Naive thymus-derived CD4-positive, alpha-beta T cell (primary cell): ENCODE measurements at places on chromosomes 3 and 15.

GRCh38 chr3:9141928-9142289 lies 107.5 kb downstream of the SRGAP3 start:
- no peaks in the 10 kb centered on the region for H3K4me1 ChIP-seq
- no peaks in the 10 kb centered on the region for H3K27me3 ChIP-seq
- H3K27ac ChIP-seq: no peak overlapping the region
- H3K36me3 ChIP-seq: no peaks in the 10 kb centered on the region
- no peak overlapping the region for H3K4me3 ChIP-seq
- no peak for DNase-seq

DNA sequence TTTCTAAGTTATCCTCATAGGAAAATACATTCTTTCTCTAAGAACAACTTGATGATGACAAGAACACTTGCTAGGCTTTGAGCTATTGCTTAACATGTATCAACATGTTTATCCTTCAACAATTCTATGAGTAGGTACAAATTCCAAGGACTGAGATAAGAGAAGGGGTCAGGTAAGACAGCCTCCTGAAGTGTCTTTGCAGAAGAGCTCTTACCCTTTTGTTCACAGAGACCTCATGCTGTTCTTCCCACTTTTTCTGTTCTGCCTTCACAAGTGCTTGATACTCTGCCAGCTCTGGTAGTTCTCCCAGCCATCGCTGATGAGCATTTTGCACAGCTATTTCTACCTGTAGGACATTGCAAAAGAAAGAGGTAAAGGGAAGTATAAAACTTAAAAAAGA lies 50.9 kb downstream of the CEP152 start:
- no peaks in the 10 kb centered on the region for H3K4me1 ChIP-seq
- DNase-seq: no peak
- no peaks in the 10 kb centered on the region for H3K36me3 ChIP-seq
- H3K27ac ChIP-seq: no peak overlapping the region
- H3K27me3 ChIP-seq: no peaks in the 10 kb centered on the region

DNA sequence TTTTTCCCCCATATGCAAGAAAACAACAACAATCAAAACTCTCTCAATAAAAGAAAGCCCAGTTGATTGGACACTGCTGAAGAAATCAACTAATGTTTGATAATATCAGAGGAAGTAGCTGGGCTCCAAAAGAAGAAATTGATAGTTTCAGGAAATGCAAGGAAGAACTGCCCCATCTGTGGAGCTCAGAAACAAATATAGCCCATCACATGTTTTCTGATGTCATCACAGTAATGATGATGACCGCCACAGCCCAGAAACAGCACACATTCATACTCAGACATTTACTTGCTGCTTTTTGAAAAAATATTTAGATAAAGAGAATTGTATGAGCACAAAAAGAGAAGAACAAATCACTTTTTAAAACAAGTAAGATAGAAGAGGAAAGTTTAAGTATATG lies 67.6 kb downstream of the GOLIM4 start:
- no peak overlapping the region for H3K4me3 ChIP-seq
- no peak for DNase-seq
- H3K4me1 ChIP-seq: no peaks in the 10 kb centered on the region
- no peaks in the 10 kb centered on the region for H3K36me3 ChIP-seq
- no peaks in the 10 kb centered on the region for H3K27me3 ChIP-seq

DNA sequence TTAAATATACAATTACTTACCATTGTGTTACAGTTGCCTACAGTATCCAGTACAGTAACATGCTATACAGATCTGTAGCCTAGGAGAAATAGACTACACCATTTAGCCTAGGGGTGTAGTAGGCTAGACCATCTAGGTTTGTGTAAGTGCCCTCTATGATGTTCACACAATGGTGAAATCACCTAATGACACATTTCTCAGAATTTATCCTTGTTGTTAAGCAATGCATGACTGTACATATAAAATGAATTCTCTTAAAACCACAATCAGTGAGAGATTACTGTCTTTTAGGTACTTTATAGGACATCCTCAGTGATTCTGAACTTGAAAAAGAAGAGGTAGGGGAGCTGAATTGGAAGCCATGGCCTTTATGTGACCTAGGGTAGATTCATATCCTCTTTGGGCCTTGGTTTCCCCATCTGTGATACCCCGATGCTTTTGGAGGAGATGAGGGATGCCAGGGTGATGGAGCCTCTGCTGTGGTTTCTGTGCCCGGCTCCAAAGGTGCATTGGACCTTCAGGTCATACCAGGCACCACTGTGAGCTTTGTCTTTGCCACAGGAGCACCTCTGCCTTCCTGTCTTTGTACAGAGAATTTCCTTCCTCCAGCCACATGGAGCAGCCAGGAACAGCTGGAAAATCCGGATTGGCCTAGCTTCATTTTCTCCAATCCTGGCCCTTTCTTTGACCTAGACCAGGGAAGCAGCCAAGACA lies 51.9 kb upstream of the FLNB start:
- no peak overlapping the region for H3K27ac ChIP-seq
- H3K36me3 ChIP-seq: no peaks in the 10 kb centered on the region
- no peaks in the 10 kb centered on the region for H3K27me3 ChIP-seq
- H3K4me1 ChIP-seq: no peaks in the 10 kb centered on the region

DNA sequence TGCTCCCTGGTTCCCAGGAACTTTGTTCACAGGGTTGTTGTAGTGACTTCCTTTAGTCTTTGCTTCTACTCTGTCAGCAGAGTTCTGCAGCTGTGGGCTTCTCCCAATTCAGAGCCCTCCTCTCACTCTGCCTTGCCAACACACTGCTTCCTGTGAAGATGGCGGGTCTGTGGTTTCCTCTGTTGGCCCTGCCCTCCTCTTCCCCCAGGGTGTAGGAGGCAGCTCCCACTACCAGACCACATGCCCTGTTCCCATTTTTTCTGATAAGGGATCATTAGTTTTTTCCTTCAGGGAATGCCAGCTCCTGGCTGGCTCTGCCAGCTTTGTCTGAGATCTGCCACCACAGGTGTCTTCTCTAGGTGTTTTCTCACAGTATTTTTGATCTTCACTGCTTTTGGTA lies 12.7 kb downstream of the SPSB4 start:
- no peaks in the 10 kb centered on the region for H3K27me3 ChIP-seq
- no peak overlapping the region for H3K27ac ChIP-seq
- no peak overlapping the region for H3K4me3 ChIP-seq
- H3K4me1 ChIP-seq: no peaks in the 10 kb centered on the region
- H3K36me3 ChIP-seq: no peaks in the 10 kb centered on the region
- DNase-seq: no peak

- H3K4me1 ChIP-seq: no peaks in the 10 kb centered on the region
- no peaks in the 10 kb centered on the region for H3K27me3 ChIP-seq
- no peak overlapping the region for H3K27ac ChIP-seq
Measured at GRCh38 chr15:77764095-77764494, 131.4 kb upstream of the LINGO1 start.

- H3K27ac ChIP-seq: no peak overlapping the region
- H3K27me3 ChIP-seq: no peaks in the 10 kb centered on the region
- H3K36me3 ChIP-seq: peaks cover 28% of the 10 kb centered on the region
- no peak overlapping the region for H3K4me3 ChIP-seq
- no peaks in the 10 kb centered on the region for H3K4me1 ChIP-seq
Measured at GRCh38 chr15:22861161-22861560, 22.7 kb downstream of the NIPA2 start.

DNA sequence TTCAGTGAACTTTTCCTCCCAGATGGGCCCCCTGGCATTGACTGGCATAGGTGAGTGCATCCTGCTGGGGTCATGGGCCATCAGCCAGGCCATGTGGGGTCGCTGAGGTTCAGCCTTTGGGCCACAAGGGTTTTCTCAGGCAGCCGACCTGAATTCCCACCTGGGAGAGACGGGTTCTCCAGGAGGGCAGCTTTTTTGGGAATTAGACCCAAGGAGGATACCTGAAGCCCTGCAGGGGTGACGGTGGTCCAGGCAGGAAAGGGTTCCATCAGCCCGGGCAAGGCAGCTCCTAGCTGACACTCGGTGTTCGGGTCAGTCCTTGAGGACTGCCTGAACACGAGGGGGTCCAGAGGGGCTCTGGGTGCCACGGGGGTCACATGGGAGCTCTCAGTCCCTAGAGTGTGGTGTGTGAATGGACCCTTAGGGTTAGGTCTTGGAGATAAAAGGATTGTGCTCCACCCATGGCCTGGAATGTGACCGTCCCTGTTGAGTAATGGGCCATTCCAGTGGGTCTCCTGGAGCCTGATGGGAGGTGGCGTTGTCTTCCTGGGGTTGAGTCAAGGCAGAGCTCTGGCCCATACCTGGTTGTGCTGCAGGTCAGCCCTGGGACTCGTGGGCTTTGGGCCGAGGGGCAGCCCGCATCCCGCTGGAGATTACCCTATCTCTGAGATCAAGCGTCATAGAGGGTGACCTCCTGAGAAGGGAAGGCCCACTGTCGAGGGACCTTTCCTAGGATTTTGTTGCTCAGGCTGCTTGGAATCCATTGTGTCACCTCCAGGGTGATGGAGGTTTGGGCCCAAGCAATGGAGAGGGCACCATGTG lies 192.8 kb downstream of the UBE3A start:
- DNase-seq: no peak
- no peaks in the 10 kb centered on the region for H3K4me1 ChIP-seq
- H3K27ac ChIP-seq: no peak overlapping the region
- H3K27me3 ChIP-seq: no peaks in the 10 kb centered on the region
- H3K4me3 ChIP-seq: no peak overlapping the region
- no peaks in the 10 kb centered on the region for H3K36me3 ChIP-seq
